Caudate nucleus (tissue), 63 donors: ENCODE measurements at places on chromosomes 2 and 18.

DNA sequence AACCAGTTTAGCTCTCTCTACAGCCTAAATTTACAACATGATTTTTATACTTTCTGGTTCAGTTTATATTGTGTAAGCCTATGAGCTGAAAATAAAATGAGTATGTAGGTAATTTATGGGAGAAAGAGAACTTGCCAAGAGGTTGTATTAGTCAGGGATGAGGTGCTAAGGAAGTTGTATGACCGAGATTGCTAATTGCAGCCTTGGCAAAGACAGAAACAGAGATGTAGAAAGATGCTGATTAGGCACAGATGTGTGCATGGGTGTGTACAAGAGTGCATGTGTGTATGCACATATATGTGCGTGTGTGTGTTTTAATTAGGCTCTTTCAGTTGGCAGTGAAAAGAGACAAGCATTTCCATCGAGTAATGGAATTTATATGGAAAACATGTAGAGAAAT, 213.9 kb downstream of the FBXO15 start:
- DNase-seq, result no peak

DNA sequence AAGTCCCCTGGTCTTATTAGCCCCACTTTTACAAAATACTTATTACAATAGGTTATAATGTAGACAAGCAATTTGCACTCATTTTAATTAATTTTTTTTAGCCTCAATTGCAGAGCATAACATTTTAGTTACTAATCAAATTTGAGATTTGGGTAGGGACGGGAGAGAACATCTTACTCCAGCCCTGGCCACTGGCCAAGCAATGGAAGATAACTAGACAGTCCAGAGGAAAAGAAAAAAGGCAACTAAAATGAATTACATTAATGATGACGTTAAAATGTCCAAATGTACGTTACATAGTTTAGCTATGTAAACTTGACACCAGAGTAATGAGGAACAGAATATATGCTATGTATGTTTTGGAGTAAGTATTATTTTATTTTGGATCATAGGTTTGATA, 11.0 kb upstream of the CAVIN2 start:
- DNase-seq, result no peak

GRCh38 chr2:17643031-17643615, 102.6 kb downstream of the VSNL1 start:
- peak; percentile 34 for DNase-seq

GRCh38 chr2:140257692-140258300, 1477.6 kb upstream of the NXPH2 start:
- no peak for DNase-seq
